CD4-positive, alpha-beta memory T cell (primary cell): ENCODE measurements at places on chromosomes 2 and 18. TPM values are rescaled to one million over a fixed set of nuclear protein-coding genes. Genes with fewer than 3 reads are reported as not detected.
A peak's percentile ranks its signal among the peaks of the same experiment; 100 is the strongest.

DNA sequence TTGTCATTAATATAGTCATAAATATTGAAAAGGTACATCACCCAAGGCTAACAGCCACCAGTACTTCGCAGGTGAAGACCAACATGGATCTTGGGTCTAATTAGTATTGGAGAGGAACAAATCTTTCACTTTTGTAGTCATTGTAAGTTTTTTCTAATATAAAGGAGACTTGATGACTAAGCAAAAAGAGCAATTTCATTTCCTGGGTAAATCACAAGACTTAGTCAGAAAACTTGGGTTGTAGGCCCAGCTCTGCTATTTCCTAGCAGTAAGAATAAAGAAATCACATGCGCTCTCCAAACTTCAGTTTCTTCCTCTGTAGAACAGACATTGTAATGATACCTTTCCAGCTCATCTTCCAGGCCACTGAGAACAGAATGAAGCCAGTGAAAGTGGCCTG, 40.9 kb downstream of the NRP2 start:
- no peak for DNase-seq

C2orf92 gene
- total RNA-seq = 13.3 TPM

GRCh38 chr2:180001726-180002125, 5.4 kb downstream of the CWC22 start:
- DNase-seq = no peak

GRCh38 chr2:173298536-173299097, 56.1 kb upstream of the CDCA7 start:
- DNase-seq = no peak

DNA sequence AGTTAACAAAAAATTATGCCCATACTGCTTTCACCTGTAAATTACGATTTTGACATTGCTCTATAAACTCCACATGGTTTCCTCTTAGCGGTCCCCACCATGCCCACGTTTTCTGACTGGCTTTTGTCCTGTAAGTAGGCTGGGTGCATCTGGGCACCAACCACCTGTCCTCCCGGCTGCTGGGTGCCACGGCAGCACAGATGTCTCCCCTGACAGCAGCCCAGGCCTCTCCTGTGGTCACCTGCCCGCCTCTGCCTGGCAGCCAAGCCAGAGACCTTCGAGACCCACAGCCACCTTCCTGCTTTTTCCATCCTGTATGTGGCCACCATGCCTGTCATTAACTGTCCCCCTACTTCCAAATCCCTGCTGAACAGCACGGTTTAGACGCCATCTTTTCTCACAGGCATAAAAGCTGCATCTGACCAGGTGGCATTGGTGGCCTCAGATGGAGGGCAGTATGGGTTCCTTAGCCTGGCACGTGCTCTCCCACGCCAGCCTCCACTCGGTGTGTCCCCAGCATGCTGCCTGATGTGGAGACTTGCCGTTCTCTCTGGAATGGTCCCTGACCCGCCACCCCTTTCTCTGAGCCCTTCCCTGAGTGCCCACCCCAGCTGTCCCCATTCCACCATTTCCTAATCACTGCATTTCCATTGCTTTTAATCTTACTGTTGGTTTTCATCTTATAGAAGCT, 18.9 kb downstream of the SNORC start:
- DNase-seq = no peak

PAIP2B gene
- total RNA-seq = 9.9 TPM

DNA sequence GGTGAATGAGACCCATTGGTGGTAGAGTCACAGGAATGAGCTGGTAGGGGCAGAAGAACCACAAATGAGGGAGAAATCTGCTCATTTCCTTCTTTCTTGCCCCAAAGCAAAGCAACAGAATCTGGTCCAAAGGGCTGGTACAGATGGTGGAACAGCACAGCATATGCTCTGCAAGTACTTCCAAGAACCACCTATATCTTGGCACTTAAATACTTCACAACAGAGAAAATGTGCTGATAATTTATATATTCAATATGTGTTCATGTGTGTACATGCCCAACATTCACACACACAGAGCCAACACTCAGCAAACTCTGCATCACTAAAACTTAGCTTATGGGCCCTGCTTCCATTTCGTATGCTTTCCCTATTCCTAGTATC, 884.4 kb upstream of the KLHL29 start:
- DNase-seq = no peak

DNA sequence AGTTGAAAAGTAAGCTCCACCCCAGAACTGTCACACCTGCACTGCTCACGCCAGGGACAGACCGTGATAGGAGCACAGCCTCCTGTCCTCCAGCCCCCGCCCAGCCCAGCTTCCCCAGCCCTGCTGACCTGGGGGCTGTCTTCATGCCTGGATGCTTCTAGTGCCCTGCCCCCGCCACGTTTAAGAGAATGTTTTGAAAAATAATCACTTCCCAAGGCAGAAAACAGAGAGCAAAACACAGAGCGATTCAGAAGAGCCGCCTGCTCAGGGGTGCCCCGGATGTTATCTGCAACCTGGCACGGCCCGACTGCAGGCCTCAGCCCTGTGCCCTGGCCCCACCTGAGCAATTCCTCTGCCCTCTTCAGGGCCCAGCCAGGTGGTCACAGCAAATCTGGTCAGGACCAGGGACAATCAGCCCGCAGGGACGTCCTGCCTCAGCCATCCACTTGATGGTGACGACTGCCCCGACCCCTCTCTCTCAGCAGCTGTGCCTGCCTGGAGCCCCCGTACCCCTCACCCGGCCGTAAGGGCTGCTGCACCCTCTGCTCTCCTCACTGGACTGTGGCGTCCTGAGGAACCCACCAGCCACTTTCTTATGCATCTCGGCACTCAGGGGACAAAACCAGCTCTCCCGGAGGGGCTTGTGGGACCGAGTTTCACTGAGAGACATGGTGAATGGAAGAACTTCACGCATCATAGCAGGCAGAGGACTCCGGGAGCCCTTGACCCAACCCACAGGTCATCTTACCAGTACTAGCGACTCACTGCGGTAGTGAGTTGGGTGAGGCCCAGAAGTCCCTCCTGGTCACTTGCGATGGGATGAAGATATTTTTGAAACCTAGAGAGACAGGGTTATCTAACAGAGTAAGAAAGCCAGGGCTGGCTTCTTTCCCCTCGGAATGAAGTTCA, 30.2 kb downstream of the ADI1 start:
- DNase-seq = no peak

DNA sequence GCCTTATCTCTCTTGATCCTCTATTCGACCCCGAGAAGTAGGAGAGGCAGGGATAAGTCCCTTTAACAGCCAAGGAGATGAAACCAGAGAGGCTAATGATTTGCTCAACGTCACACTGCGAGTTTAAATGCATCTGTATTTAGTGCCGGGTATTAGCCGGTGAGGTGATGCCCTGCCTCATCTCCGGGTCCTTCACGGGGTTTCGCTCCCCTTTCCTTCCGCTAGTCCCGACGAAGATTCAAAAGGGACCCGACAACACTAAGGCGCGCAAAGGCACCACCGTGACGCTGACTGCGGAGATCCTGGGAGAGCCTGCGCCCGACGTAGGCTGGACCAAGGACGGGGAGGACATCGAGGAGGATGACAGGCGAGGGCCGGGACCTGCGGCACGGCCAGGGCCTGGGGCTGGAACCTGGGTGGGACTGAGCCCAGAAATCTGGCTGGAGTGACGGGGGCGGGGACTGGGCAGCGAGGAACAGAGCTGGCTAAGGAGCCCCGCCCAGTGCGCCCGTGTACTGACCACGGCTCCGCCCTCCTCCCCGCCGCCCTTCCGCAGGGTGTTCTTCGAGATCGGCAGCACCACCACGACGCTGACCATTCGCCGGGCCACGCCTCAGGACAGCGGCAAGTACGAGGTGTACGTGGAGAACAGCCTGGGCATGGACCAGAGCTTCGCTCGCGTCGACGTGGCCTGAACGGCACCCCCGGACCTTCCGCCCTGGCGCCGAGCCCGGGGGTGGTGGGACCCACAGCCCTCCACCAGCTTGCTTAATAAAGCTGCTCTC, 1.0 kb upstream of the GMPPA start:
- no peak for DNase-seq

DNA sequence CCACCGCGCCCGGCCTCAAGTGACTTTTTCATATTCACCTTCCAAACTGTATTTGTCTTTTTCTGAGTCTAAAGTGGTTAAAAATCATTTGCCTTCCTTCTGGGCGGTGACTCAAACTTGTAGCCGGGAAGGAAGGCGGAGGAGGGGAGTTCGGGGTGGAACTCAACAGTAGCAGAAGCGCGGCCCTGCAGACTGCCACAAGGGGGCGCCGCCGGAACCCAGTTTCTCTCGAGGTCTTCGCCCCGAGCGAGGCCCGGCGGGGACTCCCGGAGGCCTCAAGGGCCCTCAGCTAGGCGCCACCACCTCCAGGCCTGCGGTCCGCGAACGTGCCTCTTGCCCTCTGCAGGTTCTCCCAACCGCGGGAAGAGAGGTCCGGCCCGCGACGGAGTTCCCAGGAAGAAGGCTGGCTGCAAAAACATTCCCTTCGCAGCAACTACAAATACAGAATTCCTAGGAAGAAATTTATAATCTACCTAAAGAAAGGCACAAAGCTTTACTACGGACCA, 16.8 kb upstream of the ITM2C start:
- peak; percentile 74 for DNase-seq
